HuH-7.5 (cell line): ENCODE measurements at places on chromosomes 6 and 20.

DNA sequence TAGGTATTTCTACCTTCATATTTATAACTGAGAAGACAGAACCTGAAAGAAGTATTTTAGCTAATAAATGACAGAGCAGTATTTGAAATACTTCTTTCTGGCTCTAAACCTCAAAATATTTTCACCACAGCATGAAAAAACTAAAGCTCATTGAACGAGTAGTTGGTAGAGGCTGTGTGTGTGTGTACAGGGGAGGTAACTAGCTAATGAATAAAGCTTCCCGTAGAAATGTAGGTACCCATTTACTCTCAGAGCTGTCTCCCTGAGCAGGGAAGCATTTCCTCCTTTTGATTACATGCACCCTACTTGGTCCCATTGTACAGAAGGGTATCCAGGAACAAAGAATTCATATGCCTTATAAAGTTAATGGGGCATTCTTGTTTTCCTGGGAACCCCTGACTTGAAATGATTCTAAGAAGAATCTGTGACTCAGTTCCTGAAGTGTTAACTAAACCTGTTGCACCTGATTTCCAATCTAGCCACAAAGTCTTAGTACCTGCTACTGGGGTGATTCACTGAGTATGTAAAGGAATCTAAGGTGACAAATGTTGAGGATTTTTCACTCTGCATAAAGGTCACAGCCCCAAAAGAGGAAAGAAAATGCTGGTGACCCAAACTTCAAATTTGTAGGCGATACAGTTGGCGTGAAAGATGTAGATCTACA, 12.5 kb downstream of the CRYBG1 start:
- no peak for DNase-seq

DNA sequence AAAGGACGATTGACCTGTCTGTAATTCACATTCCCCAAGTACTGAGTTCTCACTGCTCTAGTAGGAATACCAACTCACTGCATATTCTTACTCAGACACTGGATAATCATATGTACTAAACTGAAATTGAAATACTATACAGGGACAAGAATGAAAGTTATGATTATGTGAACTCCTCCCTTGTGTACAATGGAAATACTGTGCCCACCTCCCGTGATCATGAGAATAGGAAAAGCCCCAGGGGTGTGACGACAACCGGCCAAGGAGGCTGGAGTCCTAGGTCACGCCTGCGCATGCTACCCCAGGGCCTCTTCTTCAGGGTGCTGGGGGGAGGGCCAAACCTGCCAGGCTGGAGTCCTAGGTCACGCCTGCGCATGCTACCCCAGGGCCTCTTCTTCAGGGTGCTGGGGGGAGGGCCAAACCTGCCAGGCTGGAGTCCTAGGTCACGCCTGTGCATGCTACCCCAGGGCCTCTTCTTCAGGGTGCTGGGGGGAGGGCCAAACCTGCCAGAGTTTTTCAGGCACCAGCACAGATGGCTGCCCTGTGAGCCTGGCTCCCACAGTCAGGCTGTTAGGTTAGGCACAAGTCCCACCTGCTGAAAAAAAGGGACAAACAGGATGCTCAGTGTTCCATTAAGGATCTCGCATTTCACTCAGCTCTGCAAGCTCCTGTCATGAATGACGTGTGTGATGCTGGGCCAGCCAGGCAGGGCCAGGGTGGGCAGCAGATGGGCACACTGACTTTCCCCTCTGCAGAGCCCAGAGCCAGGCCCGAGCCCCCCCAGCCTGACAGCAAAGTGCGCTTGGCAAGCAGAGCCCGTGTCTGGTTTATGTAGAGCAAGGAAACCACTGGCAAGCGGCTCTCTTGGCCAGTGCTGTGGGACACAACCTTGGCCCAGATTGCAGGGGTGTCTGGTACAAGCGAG, 107.7 kb downstream of the FOXF2 start:
- DNase-seq = no peak

DNA sequence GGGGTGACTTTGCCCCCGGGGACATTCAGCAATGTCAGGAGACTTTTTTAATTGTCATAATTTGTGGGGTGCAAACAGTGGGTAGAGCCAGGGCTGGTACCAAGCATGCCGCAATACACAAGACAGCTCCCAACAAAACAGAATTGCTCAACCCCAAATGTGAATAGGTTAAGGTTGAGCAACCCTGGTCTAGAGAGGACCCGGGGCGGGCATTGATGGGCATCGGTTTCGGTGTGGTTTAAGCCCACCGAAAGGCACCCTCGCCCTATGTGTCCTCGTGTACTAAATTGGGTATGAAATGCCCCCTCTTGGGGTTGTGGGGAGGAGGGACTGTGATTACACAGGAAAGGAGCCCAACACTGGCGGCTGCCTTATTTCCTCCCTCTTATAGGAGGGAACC, 36.0 kb downstream of the KIAA1755 start:
- DNase-seq = no peak

- DNase-seq = no peak
Measured at GRCh38 chr6:150915131-150915879, 49.8 kb downstream of the MTHFD1L start.

DNA sequence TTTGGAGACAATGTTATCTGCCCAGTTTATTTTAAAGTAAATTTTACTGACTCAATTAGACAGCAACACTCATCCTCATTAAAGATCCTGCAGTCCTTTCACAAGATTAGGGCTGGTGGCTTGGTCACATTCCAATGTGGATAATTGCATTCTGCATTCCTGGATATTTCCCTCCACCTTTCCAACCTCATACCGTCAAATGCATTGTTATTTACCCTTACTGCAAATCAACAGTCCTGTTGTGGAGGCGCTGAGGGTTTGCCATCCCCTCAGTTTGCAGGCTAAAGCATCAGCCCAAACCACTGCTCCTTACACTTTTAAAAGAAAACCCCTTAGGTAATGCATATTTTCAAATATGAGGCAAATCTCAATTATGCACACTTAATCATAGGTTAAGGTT, 5.4 kb downstream of the CITED2 start:
- DNase-seq = no peak

- DNase-seq = no peak
Measured at GRCh38 chr6:4973982-4974745, 29.7 kb downstream of the RPP40 start.

- DNase-seq = no peak
Measured at GRCh38 chr20:47886454-47887041, 101.3 kb upstream of the SULF2 start.

DNA sequence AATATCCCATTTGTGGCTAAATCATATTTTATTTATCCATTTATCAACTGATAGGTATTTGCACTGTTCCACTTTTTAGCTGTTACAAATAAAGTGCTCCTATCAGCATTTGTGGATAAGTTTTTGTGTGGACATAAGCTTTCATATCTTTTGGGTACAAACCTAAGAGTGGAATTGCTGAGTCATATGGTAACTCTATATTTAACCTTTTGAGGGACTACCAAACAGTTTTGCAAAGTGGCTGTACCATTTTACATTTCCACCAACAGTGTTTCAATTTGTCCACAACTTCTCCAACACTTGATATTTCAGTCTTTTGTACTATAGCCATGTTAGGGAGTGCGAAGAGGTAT, 23.6 kb upstream of the ECHDC1 start:
- no peak for DNase-seq

- no peak for DNase-seq
Measured at GRCh38 chr6:63814459-63814858, 178.9 kb downstream of the PHF3 start.

DNA sequence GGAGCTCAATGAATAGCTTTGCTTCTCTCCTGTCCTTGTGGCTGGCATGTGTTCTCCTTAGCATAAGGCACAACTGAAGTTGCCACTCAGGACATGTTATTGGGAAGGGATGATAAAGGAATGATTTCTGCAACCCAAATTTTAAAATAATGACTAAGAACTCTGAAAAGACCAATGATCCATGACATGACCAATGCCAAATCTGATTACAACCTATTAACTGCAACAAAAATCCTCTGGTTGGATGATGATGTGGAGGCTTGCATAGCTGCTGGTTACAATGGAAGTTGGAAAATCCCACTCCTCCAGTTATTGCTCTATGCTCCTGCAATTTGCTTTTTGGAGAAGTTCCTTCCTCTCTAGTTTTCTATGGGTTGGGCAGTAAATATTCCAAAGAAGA, 63.4 kb upstream of the FBXL4 start:
- DNase-seq = no peak

DNA sequence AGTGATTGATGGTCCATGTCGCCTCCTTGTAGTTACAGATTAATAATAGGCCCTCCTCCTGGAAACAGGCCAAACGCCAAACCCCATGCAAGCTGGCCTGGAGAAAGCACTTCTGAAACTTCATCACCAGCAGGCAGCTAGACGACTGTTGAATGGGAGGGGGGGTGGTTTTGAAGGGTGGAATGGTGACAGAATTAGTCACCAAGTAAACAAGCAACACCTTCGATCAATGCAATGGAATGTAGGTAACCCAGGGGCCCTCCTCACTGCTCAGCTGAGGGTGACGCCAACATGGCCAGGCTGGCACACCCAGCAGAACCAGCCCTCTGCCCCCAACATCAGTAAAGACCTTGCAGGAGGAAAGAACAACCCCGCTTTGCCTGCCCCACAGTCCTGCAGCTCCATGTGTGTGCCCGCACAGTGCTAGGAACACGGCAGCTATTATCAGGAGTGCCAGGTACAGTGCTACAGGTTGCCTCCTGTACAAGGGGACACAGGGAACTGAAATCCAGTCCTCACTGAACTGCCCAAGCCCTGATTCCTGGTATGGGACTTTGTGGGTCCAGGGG, 2.7 kb downstream of the BCAS1 start:
- DNase-seq = peak; percentile 99

DNA sequence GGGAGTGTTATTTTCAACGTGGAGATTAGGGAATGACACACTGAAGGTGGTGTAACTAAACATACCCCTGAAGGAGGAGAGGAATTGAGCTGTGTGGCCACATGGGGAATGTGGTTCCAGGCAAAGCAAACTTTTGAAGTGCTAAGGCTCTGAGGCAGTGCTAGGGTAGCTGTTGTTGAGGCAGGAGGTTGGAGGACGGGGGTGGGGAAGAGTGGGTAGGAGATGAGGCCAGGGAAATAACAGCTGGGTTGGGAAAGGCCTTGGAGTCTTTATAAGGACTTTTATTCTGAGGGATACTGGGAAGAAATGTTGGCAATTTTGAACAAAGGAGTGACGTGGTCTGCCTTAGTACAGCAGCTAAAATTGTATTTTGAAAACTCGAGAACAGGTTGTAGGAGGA, 13.0 kb downstream of the RPRD1B start:
- no peak for DNase-seq

- DNase-seq = no peak
Measured at GRCh38 chr6:38493931-38494547, 145.7 kb downstream of the BTBD9 start.

DNA sequence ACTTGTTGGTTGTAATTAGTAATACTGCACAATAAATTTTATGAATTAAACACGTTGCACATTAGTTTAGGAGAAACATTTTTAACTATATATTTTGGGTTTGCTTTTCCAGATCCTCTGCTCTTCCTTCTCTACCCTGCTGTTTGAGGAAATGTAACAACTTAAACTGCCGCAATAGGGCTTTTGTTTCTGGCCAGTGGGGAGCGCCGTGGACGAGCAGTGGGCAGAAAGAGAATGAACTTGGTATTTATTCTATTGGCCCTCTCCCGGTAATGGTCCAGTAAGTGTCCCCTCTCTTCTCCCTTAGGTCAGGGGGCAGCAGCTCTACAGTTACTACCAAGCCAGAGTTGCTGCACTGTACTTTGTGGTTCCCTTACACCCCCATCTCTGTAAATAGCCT, 35.2 kb upstream of the EPHA7 start:
- DNase-seq = no peak
